ENCODE measurements at places on chromosomes 2 and 18.
A peak's percentile ranks its signal among the peaks of the same experiment; 100 is the strongest.

GRCh38 chr2:6993229-6993640, 76.0 kb downstream of the RNF144A start:
- DNase-seq: no peak

DNA sequence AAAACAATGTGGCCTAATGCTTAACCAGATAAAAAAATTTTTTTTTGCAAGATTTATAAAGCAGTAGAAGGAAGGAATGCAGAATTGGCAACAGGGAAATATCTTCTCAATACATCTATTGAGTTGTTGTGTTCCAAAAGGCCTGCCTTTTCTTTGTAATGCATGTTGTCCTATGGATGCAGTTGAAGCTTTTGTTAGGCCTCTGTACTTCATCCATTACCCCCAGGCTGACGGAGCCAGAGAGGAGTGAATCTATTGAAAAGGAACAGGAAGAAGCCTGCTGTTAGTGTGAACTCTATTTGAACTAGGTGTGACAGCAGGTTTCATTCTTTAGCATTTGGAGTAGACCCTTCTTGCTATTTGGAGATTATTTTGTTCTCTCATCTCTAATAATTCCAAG, 56.5 kb downstream of the MTX2 start:
- no peak for DNase-seq

- DNase-seq: no peak
Observed at GRCh38 chr18:39051013-39051412, 1485.4 kb upstream of the CELF4 start.

GRCh38 chr2:160364364-160364763, 129.2 kb downstream of the RBMS1 start:
- no peak for DNase-seq

- no peak for DNase-seq
Observed at GRCh38 chr2:26495705-26496297, 17.9 kb upstream of the OTOF start.

DNA sequence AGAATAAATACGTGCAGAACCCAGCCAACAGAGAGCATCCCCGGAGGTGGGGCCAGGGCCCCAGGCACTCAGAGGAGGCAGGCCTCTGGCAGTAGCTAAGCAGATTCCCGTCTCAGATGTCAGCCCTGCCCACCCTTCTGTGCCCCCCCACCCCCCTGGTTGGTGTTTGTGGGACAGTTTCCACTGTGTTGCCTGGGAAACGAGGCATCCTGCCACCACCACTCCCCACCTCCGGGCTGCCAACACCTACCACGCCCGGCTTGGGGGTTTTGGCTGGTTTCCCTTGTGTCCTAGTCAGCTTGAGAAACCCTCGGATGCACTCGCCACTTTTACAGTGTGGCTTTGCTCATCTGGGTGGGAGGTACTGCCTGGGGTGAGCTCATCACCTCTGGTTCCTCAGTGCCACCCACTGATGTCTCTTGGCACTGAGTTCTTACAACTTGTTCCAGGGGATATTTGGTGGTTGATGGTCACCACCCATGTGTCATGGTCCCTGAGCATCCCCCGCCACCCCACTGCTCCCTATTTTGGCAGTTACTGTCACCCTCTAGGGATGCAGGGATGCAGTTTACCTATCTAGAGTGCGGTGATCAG, 72.4 kb upstream of the YWHAQ start:
- DNase-seq: peak; percentile 90

DNA sequence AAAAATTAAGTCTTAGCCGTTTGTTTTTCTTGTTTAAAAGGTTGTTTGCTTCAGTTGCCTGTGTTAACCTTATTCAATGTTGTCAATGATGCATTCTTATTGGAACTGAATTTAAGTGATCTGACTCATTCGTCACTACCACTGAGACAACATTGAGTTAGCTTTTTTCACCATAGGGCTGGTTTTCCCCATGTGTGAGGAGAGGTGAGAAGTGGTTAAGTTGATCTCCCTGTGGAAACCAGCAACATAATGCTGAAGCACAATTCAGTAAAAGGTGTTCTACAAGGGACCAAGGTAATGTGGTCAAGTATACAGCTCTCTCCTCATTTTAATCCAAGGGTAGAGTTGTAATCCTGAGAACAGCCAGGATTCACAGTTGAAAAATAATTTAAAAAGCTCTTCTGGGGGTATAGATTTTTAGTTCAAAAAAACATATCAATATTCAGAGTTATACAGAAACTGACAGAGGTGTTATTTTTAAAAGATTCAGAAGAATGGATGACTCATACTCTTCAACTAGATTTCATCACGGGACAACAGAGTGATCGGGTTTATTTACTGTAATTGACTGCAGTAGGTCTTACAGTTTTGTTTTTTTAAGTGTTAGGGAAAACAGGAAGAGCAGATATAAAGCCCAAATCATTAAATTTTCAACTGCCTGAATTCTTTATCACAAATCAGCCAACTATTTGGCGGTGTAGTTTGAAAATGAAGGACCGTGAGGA, 12.6 kb downstream of the NOP58 start:
- DNase-seq: no peak

GRCh38 chr2:23375448-23375847, 9.5 kb upstream of the KLHL29 start:
- DNase-seq: no peak

DNA sequence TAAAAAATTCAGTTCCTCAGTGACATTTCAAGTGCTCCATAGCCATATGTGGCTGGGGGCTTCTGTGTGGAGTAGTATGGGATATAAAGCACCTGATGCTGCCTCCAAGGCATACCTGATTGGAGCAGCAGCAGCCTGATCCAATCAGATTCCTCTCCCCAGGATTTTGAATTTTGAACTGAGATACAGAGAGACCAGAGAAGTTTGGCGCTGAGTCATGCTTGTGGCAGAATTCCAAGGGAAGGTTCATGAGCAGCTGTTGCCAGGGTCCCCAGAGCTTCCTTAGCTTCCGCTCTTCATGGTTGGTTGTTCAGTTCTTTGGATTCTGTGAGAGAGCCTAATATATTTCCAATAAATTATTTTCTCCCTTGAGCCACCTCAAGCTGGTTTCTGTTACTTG, 29.0 kb upstream of the CFAP36 start:
- DNase-seq: no peak

- DNase-seq: no peak
Observed at GRCh38 chr2:215020283-215020682, 118.1 kb downstream of the ABCA12 start.

- DNase-seq: no peak
Observed at GRCh38 chr2:17578466-17578928, 38.0 kb downstream of the VSNL1 start.

- no peak for DNase-seq
Observed at GRCh38 chr2:75142081-75142480, 57.2 kb downstream of the TACR1 start.

GRCh38 chr2:176075481-176075880, 8.3 kb downstream of the EVX2 start:
- no peak for DNase-seq

DNA sequence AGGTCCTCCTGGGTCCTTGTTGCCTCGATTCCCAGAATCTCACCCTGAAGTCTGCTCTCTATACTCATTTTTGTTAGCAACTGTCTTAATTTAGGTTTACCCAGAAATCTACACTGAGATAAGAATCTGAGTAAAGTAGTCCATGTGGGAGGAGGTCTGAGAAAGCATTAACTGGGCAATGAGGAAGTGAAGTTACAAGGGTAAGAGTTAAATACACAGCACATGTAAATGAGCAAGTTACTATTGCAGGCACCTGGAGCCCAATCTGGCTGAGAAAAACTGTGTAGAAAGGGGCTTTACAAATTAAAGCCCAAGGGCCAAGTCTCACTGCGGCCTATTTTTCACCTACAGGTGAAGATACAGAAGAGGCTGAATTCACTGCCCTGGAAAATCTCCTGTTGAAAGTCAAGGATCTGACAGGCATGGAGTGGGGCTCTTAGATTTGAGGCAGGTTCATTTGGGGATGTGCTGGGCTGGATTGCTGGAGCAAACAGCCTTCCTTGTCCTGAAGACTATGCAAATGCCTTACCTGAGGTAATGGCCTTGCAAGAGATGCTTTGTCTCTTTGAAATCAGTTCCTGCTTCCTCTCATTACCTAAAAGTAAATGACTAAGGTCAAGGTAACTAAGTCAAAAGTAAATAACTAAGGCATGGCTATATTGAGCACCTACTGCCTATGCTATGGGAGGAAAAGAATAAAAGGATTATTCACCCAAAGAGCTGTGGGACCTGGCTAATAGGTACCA, 84.4 kb upstream of the DYNAP start:
- no peak for DNase-seq

GRCh38 chr2:142140434-142140845, 9.6 kb upstream of the LRP1B start:
- no peak for DNase-seq

DNA sequence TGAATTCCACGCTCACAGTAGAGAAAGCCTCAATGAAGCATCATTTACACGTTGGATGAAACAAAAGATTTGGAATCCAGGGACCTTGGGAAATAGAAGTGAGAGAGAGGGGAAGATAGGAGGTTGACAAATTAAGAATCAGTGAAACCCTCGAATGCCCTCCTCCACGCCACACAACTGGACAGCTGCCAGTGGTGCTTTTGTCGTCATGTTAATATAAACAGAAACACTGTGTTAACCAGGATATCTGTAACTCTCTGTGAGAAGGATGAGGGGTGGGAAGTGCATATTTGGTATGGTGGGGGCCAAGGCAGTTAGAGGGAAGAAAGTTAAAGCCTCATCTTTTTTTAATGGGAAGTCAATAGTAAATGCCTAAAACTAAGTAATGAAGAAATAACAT, 108.7 kb downstream of the GFPT1 start:
- no peak for DNase-seq

DNA sequence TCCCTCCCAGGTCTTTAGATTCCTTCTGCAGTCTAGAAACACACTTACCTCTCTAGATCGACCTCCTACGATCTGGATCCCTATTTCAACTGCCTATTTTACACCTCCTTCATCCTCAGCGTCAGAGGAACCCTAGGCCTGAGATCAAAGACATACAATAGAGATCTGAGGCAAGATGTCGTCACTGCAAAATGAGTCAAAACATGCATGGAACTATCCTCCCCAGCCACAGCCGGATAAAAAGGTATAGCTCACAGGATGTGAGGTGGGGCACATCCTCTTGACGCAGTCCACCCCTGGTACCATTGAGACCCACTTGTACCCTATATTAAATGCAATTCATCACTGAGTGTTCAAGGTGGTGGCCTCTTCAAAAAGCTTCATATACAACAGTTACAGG, 63.7 kb upstream of the DNAJC10 start:
- no peak for DNase-seq

DNA sequence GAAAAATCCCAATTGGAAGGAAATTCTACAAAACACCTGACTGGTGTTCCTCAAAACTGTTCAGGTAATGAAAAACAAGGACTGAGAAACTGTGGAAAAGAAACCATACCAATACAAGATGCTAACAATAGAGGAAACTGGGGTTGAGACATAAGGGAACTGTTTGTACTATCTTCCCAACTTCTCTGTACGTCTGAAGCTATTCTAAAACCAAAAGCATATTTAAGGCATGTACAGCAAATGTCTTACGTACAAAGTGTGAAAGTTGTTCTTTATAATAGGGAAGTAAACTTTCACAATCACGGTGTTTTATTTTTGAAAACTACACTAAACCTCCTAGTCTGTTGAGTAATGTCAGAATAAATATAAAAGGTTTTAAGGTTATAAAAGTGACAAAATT, 776.1 kb upstream of the RAB6C start:
- no peak for DNase-seq

DNA sequence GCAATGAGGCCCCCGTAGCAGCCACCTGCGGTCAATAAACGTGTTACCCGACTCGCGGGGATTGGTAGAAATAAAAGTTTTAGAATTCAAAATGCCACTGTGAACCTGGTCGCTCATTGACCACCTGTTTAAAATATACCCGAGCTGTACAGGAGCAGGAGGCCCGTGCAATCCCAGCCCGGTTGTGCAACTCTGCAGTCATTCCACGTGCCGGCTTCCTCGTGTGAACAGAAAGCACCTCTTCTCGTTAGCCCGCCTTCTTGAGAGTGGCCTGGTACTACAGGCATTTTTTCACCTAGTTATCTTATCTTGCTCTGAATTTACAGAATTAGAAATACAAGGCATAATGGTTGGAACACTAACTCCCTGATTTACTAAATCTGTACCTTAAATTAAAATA, 660.7 kb downstream of the GALR1 start:
- no peak for DNase-seq

- no peak for DNase-seq
Observed at GRCh38 chr18:634551-635045, 22.9 kb upstream of the TYMS start.

DNA sequence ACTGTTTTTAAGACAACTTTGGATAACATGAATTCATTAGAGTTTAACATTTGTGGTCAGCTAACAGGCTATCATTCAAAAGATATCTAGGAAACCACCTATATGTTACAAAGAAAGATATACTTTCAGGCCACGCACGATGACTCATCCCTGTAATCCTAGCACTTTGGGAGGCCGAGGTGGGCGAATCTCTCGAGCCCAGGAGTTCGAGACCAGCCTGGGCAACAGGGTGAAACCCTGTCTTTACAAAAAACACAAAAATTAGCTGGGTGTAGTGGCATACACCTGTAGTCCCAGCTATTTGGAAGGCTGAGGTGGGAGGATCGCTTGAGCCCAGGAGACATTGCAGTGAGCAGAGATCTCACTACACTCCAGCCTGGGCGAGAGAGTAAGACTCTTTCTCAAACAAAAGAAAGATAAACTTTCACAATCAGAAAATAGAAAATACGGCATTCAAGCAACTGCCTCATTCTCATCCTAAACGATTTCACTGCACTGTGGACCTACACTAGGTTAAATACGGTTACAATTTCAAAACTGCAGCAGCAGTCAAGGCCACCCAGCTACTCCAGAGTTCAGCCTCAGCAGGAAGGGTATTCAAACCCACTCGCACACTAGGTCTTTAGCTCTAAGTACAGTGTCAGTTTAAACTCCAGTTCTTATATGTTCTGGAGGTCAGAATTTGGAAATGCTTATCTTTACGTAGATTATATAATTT, 250.0 kb upstream of the SLC39A10 start:
- DNase-seq: no peak

GRCh38 chr2:217707131-217707611, 295.6 kb downstream of the TNS1 start:
- no peak for DNase-seq

DNA sequence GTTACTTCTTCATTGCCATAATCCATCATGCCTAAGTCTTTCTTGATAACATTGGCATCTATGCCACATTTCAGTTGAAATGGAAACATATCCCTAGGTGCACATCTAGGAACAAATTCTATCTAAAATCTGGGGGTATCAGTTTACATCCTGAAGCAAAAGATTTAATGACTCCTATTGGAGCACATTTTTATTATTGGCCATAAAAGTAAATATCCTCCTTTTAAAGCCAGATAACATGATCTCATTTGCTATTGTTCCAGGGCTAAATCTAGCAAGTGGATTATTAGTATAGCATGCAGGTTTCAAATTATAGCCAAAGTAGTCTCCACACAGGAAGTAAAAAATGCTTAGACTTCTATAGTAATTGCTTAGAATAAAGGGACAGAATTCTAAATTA, 193.2 kb downstream of the CDH2 start:
- no peak for DNase-seq

DNA sequence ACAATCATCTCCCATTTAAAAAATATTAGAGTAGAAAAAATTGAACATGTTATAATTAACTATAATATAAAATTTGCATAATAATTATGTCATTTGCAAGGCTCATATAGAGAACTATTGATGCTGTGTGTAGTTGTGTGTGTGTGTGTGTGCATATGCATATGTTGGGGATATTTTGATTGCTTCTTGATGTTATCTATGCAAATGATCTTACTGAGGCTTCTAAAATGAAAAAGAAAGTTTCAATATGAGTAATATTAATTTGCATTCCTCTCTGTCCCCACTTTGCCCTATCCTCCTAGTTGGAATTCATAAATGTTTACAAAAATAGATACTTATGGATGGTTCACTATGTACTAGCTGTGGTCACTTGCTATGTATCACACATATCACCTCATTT, 523.3 kb downstream of the TRIB2 start:
- DNase-seq: no peak

Data from stimulated activated naive CD4-positive, alpha-beta T cell treated with Interleukin-2 at 50 U/mL for 16 hours (primary cell).